SW 1271 (cell line): ENCODE measurements at places on chromosomes 5 and 9.

GRCh38 chr9:133845440-133845839, 107.3 kb upstream of the SARDH start:
- no peak for DNase-seq

GRCh38 chr5:14102666-14103065, 40.5 kb upstream of the TRIO start:
- no peak for DNase-seq

GRCh38 chr9:124685217-124685616, 85.9 kb downstream of the NR6A1 start:
- no peak for DNase-seq

- DNase-seq: no peak
Observed at GRCh38 chr5:138504799-138505198, 38.2 kb downstream of the ETF1 start.

- DNase-seq: no peak
Observed at GRCh38 chr5:171528036-171528435, 108.6 kb downstream of the FGF18 start.

DNA sequence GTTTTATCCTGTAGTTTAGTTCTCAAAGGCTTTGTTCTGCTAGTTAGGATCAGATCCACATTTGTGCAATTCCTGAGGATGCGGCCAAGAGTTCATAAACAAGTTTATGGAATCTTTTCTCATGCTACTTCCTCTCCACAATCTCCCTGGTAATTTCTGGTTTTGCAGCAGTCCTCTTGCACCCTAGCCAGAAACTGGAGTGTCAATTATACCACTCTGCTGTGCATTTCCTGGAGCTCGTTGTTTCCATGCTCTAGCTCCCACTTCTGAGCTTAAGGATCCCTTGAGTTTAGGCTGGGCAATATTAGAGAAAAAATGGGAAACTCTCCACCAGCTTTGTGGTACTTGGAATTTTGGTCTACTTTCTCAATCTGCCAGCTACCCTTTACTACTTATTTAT, 474.7 kb downstream of the DIRAS2 start:
- no peak for DNase-seq

DNA sequence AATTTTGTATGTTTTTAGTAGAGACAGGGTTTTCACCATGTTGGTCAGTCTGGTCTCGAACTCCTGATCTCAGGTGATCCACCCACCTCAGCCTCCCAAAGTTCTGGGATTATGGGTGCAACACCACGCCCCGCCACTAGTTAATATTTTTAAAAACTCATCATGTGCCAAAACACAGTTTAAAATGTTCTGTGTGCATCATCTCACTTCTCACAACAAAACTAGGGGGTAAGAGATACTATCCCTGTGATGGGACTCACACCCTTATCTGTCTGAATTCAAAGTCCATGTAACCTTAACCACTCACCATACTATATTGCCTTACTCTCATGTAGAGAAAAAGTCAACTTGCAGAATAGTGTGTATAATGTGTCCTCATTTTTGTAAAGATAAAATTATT, 2.6 kb downstream of the PKD2L2 start:
- no peak for DNase-seq
